ENCODE measurements at places on chromosomes 5 and 9. TPM values are rescaled to one million over a fixed set of nuclear protein-coding genes. Genes with fewer than 3 reads are reported as not detected.

DNA sequence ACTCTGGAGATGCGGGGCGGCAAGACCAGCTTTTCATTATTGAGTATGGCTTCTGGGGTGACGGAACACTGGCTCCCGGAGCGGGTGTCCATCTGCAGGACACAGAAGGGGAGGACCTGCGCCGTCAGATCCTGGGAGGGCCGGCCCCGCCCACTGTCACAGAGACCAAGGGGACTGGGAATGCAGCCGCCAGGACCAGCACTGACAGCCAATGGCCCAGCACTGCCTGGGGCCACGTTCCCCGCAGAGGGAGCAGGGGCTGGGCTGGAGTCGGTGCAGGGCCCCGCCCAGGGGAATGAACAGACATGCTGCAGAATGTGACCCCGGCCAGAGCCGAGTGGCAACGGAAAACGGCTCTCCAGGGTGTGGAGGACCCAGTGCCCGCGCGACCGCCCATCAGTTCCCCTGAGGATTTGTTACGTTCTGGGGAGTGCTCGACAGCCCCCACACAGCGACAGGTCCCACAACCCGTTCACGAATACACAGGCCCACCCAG, at the start of gene ZDHHC11:
ZDHHC11 (minus strand) TSS at position 476 of the 496 bp plus-strand sequence; CDS start at position 92, 384 bp downstream.
- H3K27ac ChIP-seq, result no peak within 1 kb of the TSS
- no peaks in the 10 kb centered on the region for H3K27me3 ChIP-seq
- H3K4me3 ChIP-seq, result no peak within 1 kb of the TSS
- H3K4me1 ChIP-seq, result no peaks in the 10 kb centered on the region
- no peaks in the 10 kb centered on the region for H3K36me3 ChIP-seq

Gene APC
- polyA plus RNA-seq, result 22.9 TPM

DNA sequence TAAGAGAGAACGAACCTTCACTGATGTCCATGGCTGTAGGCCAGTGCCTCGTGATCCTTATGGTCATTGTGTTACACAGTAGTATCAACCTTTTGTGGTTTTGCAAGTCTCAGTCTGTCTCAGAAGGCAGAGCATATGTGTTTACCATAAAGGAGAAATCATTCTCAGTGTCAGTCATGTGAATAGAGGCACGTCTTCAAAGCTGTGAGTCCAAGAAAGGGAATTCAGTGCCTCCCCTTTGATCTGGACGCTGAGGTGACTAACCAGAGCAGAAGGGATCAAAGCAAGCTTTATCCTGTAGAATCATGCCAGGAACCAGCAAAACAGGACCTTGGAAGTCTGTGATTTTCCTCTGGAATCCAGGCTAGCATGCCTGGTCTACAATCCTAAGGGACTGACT, 433.9 kb downstream of the DNAH5 start:
- DNase-seq, result peak; percentile 1
- H3K36me3 ChIP-seq, result no peaks in the 10 kb centered on the region
- H3K4me3 ChIP-seq, result no peak overlapping the region
- H3K27me3 ChIP-seq, result no peaks in the 10 kb centered on the region

Gene ZDHHC11B
- not detected for polyA plus RNA-seq

DNA sequence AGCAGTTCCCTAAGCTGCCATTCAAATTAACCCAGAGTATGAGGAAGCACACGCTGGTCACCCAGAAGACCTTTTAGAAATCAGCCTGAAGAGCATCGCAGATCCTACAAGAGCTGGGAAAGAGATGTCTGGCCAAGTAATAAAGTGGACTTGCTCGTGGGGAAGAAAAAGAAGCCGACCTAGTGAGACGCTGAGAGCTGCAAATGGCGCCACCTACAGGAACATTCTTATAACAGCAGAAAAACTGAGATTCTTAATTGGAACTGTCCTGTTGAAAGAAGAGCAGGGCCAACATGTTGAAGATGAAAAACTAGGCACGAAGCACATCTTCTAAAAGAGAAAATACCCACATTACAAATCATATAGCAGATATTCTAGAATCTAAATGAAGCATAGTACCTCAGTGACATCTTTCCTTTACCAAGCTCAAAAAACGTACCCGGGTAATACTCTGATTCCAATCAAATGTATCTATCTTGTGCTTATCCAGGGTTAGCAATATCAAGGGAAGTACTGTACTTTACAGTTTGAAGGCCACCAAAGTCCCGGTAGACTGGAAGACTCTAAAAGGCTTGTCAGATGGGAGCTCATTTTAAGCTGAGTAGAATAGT, 3.9 kb upstream of the GNAQ start:
- H3K27ac ChIP-seq, result no peak overlapping the region
- H3K4me1 ChIP-seq, result peaks cover 3% of the 10 kb centered on the region
- DNase-seq, result peak; percentile 73
- H3K36me3 ChIP-seq, result no peaks in the 10 kb centered on the region
- H3K27me3 ChIP-seq, result no peaks in the 10 kb centered on the region

Gene HK3
- not detected for polyA plus RNA-seq

- no peaks in the 10 kb centered on the region for H3K27me3 ChIP-seq
- peak; percentile 28 for DNase-seq
Measured at GRCh38 chr9:95572381-95573151, 55.8 kb upstream of the PTCH1 start.

Gene GARIN3
- polyA plus RNA-seq, result not detected

Gene CCDC183
- polyA plus RNA-seq, result 0.35 TPM

GRCh38 chr9:134620751-134621557, 20.6 kb upstream of the COL5A1 start:
- no peak overlapping the region for H3K4me3 ChIP-seq
- DNase-seq, result no peak
- H3K27me3 ChIP-seq, result no peaks in the 10 kb centered on the region
- H3K4me1 ChIP-seq, result peaks cover 8% of the 10 kb centered on the region
- no peaks in the 10 kb centered on the region for H3K36me3 ChIP-seq
- no peak overlapping the region for H3K27ac ChIP-seq

DNA sequence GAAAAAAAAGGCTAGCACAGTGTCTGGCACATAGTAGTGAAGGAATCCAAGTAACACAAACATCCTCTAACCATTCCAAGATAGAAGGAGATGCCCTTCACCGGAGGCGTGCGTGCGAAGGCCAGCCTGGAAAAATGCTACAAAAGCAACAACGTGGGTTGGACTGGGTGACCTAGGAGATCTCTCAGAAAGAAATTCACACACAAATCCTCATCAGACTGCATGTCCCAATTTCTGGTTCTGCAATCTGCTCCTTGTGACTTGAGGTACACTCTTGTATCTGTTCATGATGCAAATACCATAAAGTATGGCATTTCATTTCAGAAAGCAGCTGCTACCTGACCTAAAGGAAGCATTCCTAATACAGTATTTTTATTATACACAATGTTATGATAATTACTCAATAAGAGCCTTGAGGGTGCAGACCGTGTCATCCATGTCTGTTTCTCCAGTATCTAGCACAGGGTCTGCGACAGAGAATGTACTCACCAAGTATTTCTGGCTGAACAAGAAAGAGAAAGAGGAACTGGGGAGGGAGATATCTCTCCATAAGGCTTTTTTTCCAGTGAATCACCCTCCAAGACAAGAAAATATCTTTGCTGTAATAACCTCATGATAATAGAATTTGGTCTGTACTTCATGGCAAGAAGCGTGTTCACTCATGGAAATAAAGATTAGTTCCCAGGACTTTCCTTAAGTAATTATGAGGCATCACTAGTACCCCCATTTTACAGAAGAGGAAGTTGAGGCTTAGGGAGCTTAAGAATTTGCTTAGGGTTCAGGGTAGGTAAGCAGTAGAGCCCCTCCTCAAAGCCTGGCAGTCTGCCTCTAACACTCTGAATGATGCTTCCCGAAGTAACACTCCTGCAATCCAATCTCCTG, 138.3 kb downstream of the CDK5RAP2 start:
- peaks cover 15% of the 10 kb centered on the region for H3K4me1 ChIP-seq
- DNase-seq, result peak; percentile 58
- peak overlapping the region; percentile 33 for H3K27ac ChIP-seq
- H3K4me3 ChIP-seq, result no peak overlapping the region

- peak; percentile 77 for DNase-seq
- no peak overlapping the region for H3K27ac ChIP-seq
- no peaks in the 10 kb centered on the region for H3K36me3 ChIP-seq
- H3K27me3 ChIP-seq, result no peaks in the 10 kb centered on the region
- H3K4me1 ChIP-seq, result no peaks in the 10 kb centered on the region
- H3K4me3 ChIP-seq, result no peak overlapping the region
Measured at GRCh38 chr5:74288448-74289108, 351.9 kb downstream of the ENC1 start.

All from fibroblast of lung (primary cell).